Tongue (tissue), 3 donors: ENCODE measurements at places on chromosomes 2 and 18. TPM values are rescaled to one million over a fixed set of nuclear protein-coding genes. Genes with fewer than 3 reads are reported as not detected.

DNA sequence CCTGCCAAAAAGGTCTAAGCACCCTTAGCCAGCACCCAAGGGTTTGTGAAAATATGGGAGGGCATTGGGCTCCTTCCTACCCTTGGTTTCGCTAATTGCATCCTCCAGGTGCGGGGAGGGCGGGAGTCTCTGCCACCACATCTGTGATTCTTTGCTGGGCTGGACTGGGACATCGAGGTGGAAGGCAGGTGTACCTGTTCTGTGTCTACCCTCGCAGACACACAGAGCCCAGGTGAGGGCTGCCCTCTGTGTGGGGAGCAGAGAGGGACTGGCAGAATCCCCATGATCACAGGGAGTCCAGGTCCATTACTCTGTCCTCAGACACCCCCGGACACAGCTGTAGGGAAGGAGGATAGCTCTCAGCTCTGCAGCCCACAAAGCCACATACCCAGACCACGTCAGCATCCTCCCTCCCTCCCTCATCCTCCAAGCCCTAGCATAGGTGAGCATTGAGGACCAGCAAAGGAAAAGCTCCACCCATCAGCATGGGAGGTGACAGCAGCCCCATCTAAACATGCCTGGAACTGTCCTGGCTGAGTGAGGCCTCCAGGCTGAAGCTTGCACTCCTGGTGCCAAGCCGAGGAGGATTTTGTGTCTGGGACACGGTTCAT, 49.8 kb downstream of the PLB1 start:
- DNase-seq: peak; percentile 48

GRCh38 chr2:71330155-71330554, 1.4 kb upstream of the ZNF638 start:
- DNase-seq: no peak

- DNase-seq: no peak
These were observed 71.5 kb downstream of the SFXN5 start for GRCh38 chr2:72999729-73000725.

DNA sequence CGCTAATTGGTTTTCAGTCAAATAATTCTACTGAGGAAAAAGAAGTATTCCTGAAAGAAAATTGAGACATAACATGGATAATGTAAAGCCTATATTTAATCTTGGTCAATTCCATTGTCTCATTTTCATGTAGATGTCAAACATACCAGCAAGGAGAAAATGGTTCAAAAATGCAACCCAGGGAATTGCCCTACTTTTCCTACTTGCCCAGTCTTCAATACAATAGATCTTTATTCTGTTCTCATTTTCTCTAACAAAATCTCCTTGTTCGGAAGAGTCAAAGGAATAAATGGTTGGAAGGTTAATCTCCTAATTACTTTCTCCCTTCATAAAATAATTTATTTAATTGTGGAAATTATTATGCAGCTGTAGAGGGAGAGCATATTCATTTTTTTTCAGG, 896.1 kb downstream of the NRXN1 start:
- no peak for DNase-seq

- DNase-seq: peak; percentile 27
These were observed 235.8 kb downstream of the MREG start for GRCh38 chr2:215777465-215778044.

DNA sequence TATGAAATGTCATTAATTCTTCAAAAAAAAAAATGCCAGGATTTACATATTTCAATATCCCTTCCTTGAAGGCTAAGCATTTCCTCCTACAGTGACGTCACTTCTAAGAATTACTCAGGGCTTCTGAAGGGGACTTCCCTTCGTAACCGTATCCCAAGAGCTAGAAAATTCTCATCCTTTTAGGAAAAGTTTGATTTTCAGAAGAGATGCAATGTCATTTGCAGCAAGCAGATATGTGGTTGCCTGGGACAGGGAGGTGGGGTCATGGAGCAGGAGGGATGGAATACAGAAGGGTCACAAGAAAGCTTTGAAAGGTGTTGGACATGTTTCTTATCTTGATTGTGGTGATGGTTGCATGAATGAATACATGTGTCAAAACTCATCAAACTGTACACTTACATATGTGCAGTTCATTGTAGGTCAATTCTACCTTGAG, 97.0 kb upstream of the ATL2 start:
- DNase-seq: no peak

DNA sequence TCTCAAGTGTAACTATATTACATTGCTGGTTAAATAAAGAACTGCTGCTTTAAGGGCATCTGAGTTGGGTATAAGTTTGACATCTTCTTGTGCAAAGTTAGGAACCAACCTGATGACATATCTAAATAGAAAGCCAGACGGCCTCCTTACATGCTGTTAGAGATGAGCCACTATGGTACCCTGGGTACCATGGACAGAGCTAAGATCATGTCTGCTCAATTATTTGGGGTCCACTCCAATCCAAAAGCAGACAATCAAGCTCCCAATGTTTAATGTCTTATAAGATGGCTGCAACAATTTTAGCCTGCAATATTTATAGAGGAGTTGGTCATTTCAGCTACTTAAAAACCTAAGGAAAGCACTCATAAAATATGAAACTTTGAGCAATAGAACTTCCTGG, 86.2 kb downstream of the UPP2 start:
- DNase-seq: no peak

Gene DAW1
- total RNA-seq: not detected

Gene RIT2
- total RNA-seq: not detected

Gene DUSP19
- total RNA-seq: 5.8 TPM

Gene LRP2
- 0.10 TPM for total RNA-seq
